HT1080 (cell line): ENCODE measurements at places on chromosomes 1 and 21.
A peak's percentile ranks its signal among the peaks of the same experiment; 100 is the strongest.

DNA sequence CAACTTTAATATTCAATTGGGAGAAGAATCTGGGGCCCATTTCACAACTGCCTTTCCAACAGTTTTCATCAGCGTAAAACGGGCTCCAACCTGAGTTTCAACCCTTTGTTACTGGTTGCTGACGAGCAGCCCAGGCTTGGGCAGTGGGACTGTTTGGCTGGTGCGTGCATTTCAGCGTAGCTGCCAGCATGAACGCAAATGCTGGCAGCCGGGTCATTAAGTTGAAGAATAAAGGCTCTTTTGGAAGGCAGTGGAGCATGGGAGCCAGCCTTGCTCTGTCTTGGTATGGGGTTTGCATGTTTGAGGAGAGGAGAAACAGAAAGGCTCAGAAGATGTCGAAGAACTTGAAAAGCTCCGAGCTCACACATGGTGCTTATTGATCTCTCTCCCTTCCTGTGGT lies 40.7 kb downstream of the WDR3 start:
- no peak for DNase-seq

GRCh38 chr1:29672416-29673227 lies 436.3 kb downstream of the PTPRU start:
- no peak for DNase-seq

- no peak for DNase-seq
Measured at GRCh38 chr1:227576189-227576588, 12.8 kb downstream of the ZNF678 start.

GRCh38 chr1:79920960-79921669 lies 914.6 kb upstream of the ADGRL4 start:
- DNase-seq = no peak

- DNase-seq = peak; percentile 94
Measured at GRCh38 chr1:115062542-115063004, 26.7 kb downstream of the TSPAN2 start.

GRCh38 chr1:67572594-67573221 lies 112.3 kb upstream of the GADD45A start:
- DNase-seq = no peak
